ELR (cell line): ENCODE measurements at places on chromosomes 1 and 21.

- no peak for DNase-seq
These were observed 172.0 kb upstream of the KIAA0040 start for GRCh38 chr1:175364424-175365076.

DNA sequence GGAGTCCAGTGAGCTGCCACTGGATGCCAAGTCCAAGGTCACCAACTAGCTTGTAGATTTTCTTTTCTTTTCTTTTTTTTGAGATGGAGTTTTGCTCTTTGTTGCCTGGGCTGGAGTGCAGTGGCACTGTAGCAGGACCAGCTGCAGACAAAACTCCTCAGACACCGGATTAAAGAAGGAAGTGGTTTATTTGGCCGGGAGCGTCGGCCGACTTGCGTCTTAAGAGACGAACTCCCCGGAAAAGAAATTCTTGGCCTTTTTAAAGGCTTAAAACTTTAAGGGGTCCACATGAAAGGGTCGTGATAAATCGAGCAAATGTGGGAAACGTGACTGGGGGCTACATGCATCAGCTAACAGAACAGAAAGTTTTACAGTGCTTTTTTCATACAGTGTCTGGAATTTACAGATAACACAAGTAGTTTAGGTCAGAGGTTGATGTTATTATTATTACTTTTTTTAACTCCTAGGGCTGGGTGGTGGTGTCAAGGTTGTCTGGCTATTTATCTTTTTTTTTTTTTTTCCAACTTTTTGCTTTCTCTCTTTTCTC lies 36.4 kb upstream of the CFAP126 start:
- DNase-seq, result no peak

DNA sequence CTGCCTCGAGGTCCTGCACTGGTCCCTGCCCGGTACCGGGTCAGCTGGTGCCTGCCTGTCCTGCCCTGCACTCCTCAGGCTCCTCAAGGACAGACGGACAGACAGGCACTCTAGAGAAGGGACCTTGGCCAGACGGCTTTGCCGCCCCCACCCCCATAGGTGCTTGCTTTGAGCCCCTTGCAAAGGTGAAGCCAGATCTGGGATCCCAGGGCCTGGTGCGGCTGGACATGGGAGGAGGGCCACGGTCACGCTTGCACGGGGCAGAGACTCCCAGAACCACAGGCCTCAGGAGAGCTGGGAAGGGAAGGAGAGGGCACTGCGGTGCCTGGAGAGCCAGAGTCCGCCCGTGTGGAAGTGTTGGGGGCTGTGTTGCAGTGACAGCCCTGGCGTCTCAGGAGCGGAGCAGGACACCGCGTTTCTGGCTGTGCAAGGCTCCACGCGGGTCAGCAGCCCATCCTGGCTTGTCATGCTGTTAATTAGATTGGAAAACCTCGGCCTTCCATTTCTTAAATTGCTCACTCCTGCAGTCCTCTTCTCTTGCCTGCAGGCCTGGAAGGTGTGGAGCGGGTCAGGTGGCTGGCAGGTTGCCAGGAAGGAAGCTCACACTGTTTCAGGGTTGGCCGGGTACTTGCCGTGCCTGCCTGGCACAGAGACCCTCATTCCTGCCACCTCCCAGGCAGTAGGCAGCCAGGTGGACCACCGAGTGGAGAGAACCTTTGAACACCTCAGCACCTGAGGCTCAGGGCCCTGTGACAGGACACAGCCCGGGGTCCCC lies 16.3 kb downstream of the COL18A1 start:
- DNase-seq, result no peak

- DNase-seq, result no peak
These were observed 2.6 kb downstream of the GABPA start for GRCh38 chr21:25737421-25737820.

DNA sequence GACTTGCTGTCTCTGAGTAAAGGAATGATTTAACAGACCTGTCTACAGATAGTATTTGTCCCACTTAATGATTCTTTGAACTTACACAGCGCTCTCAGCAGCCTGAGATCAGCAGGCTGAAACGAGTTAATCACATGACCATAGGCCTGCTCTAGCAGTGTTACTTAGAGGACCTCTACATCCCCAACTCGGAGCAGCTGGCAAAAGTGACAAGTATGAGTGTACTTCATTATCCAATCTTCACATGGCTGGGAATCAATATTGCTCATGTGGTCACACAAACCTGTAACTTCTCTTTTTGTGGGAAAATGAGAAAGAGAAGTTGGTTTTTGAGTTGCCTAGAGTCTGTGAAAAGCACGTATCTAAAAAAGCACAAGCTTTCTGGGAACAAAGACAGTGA lies 11.4 kb upstream of the ATP13A2 start:
- DNase-seq, result no peak
